Common myeloid progenitor, CD34-positive (primary cell): ENCODE measurements at places on chromosomes 5 and 9.
A peak's percentile ranks its signal among the peaks of the same experiment; 100 is the strongest.

DNA sequence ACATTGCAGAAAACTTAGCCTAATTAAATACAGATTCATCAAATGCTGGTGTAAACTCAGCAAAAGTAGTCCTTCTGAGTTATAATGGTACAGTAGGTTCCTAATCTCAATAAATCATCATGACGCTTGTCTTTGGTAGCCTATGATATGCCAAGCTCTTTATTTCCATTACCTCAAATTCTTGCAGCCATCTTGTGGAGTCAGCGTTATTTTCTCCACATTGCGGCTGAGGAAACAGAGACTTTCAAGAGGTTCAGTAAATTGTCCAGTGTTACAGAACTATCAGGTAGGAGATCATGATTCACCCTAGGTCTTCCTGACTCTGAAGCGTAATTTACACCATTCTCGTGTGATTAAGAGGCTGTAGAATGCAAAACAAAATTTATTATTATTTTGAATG is 237.2 kb downstream of the PCSK5 start:
- no peaks in the 10 kb centered on the region for H3K4me1 ChIP-seq
- H3K27ac ChIP-seq: no peak overlapping the region
- no peaks in the 10 kb centered on the region for H3K27me3 ChIP-seq
- DNase-seq: no peak

DNA sequence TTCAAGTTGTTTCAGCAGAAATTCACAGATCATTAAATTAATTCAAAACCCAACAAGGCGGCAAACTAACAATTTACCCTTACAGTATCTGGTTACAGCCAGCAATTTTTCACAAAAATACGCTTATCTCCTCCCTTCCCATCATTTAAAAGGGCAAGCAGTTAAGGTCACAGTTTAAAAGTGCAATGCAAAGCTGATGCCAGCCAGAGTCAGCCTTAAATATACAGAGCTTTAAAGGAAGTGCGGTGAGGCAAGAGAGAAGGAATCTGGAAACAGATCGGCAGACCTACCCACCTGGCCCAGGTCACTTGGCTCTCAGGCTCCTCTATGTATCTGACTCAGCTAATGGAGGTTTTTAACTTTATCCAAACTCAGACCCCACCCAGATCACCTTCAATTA is 31.0 kb downstream of the EPB41L4A start:
- no peaks in the 10 kb centered on the region for H3K36me3 ChIP-seq
- H3K27ac ChIP-seq: no peak overlapping the region
- H3K4me1 ChIP-seq: no peaks in the 10 kb centered on the region
- no peak overlapping the region for H3K4me3 ChIP-seq
- DNase-seq: no peak
- H3K27me3 ChIP-seq: no peaks in the 10 kb centered on the region

- no peaks in the 10 kb centered on the region for H3K36me3 ChIP-seq
- H3K27ac ChIP-seq: no peak overlapping the region
- no peak for DNase-seq
Measured at GRCh38 chr5:89437450-89438435, 554.8 kb upstream of the MEF2C start.

DNA sequence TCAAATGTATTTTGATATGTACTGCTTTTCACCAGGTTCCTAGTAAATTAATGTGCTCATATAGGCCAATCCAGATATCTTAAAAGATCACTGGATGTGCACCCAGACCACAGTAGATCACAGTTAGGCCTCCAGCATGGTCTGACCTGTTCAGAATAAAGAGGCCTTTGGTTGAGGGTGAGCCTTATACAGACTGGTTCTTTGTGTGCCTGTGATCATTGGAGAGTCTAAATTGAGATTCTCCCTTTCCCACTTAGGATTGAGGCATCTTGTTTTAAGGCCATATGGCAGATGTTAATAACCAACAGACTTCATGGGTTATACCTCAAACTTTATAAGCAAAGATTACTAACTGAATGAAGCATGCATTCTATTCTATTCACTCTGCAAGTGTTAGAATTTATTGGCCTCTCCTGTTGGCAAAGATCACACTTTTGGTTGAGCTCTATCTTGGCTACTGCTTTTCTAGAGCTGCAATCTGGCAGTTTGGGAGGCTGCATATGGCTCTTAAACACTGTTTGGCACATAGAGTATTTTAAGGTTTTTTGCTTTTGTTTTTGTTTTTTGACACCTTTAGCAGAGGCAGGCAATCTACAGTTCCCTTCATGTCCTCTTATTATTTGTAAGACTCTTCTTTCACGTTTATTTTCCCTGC is 8.5 kb downstream of the CHSY3 start:
- H3K4me1 ChIP-seq: no peaks in the 10 kb centered on the region
- no peak for DNase-seq
- H3K4me3 ChIP-seq: no peak overlapping the region
- H3K36me3 ChIP-seq: no peaks in the 10 kb centered on the region
- H3K27ac ChIP-seq: no peak overlapping the region
- peaks cover 7% of the 10 kb centered on the region for H3K27me3 ChIP-seq

DNA sequence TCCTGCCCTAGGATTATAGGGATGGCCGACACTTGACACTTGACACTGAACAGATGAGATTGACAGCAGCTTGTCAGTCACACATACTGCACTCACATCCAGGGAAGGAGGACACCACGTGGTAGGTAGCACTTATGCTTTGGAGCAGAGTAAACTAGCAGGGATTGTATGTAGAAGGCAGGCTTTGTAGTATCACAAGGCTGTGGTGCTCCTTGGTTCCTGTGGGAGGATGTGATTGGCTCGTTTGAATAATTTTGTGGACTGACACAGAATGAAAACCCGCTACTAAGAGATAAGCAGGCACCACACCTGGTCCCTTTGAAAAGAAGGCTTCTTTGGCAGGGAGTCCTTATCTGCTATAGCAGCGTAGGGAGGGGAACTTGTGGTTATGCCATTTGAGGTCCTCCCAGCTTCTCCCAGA is 63.6 kb upstream of the IL12B start:
- H3K4me3 ChIP-seq: no peak overlapping the region
- H3K4me1 ChIP-seq: peaks cover 11% of the 10 kb centered on the region
- H3K27me3 ChIP-seq: no peaks in the 10 kb centered on the region
- no peak overlapping the region for H3K27ac ChIP-seq
- H3K36me3 ChIP-seq: no peaks in the 10 kb centered on the region
- DNase-seq: peak; percentile 93

DNA sequence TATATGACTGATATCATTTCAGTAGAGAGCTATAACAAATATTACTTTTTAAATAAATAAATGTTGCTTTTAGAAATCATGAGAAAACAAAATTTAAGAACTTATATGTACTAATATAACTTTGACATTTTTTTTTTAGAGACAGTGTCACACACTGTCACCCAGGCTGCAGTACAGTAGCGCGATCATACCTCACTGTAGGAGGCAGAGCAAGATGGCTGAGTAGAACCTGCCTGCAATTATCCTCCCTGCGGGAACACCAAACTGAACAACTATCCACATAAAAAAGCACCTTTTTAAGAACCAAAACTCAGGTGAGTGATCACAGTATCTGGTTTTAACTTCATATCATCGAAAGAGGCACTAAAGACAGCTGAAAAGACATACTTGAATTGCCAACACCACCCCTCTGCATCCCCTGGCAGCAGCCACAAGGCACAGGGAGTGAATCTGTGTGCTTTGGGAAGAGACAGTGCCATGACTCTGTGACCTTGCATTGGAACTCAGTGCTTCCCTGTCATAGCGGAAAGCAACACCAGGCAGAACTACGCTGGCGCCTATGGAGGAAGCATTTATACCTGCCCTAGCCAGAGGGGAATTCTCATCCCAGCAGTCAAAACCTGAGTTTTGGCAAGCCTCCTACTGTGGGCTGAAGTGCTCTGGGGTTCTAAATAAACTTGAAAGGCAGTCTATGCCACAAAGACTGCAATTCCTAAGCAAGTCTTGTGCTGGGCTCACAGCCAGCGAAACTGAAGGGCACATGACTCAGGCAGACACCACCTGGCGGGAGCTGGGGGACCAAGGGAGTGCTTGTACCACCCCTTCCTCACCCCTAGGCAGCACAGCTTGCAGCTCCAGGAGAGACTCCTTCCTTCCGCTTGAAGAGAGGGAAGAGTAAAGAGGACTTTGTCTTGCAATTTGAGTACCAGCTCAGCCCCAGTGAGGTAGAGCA is 142.7 kb downstream of the FBXL17 start:
- DNase-seq: no peak
- no peak overlapping the region for H3K27ac ChIP-seq
- H3K36me3 ChIP-seq: no peaks in the 10 kb centered on the region
- no peaks in the 10 kb centered on the region for H3K4me1 ChIP-seq
- no peaks in the 10 kb centered on the region for H3K27me3 ChIP-seq

- H3K27ac ChIP-seq: no peak overlapping the region
- peaks cover 2% of the 10 kb centered on the region for H3K36me3 ChIP-seq
- H3K4me1 ChIP-seq: peaks cover 6% of the 10 kb centered on the region
- no peak overlapping the region for H3K4me3 ChIP-seq
- H3K27me3 ChIP-seq: no peaks in the 10 kb centered on the region
Measured at GRCh38 chr9:8489835-8490234, 690.3 kb upstream of the DMAC1 start.

DNA sequence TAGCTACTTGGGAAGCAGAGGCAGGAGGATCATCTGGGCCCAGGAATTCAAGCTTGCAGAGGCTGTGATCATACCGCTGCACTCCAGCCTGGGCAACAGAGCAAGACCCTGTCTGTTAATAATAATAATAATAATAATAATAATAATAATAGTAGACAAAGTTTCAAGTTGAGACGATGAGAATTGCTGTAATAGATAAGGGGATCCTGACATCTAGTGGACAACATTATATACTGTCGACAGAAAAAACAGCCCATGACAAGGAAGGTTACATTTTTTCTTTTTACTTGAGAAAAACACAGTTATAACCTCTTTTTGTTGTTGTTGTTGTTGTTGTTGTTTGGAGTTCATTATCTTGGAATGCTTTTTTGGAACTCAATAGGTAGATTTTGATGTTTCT is 35.3 kb downstream of the NDFIP1 start:
- no peaks in the 10 kb centered on the region for H3K4me1 ChIP-seq
- peaks cover 32% of the 10 kb centered on the region for H3K36me3 ChIP-seq
- no peak overlapping the region for H3K27ac ChIP-seq
- H3K27me3 ChIP-seq: no peaks in the 10 kb centered on the region
- peak; percentile 53 for DNase-seq
- no peak overlapping the region for H3K4me3 ChIP-seq

- no peak overlapping the region for H3K4me3 ChIP-seq
- H3K27me3 ChIP-seq: no peaks in the 10 kb centered on the region
- H3K36me3 ChIP-seq: no peaks in the 10 kb centered on the region
- peaks cover 6% of the 10 kb centered on the region for H3K4me1 ChIP-seq
Measured at GRCh38 chr9:99680191-99680590, 141.5 kb upstream of the NR4A3 start.

GRCh38 chr9:80077059-80077458 is 505.3 kb downstream of the TLE4 start:
- H3K4me3 ChIP-seq: no peak overlapping the region
- no peaks in the 10 kb centered on the region for H3K27me3 ChIP-seq
- no peak for DNase-seq
- H3K27ac ChIP-seq: no peak overlapping the region

DNA sequence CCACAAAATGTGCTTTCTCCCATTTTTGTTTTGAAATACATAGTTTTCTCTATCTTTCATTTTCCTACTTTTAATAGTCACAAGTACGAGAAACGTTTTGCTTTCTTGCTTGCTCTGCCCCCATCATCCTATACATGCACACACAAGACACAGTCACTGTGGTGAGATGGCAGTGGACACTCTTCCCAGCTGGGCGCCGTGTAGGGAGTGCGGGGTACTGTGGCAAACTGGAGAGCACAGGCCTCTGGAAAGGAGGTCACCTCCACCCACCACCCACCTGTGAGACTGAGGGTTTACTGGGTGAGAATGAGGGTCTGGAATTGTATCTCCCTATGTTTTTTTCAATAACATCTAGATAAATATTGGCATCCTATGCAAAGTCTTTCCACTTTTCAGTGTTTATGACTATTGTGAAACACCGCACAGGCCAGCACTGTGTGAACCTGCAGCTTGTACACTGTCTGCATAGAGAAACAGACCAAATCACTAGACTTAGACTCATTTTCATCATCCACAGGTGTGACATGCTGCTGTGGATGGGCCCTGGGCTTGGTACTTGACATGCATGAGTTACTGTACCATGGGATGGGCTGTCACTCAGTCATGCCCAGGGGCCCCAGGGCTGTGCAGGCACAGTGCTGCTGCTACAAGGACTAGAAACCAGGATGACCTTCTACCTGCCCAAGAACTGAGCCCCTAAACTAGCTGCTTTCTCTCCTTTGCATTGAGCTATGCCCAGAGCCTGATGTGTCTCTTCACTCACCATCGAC is 118.1 kb upstream of the LMX1B start:
- peaks cover 6% of the 10 kb centered on the region for H3K4me1 ChIP-seq
- no peak overlapping the region for H3K4me3 ChIP-seq
- H3K36me3 ChIP-seq: no peaks in the 10 kb centered on the region
- no peak for DNase-seq
- no peaks in the 10 kb centered on the region for H3K27me3 ChIP-seq
- H3K27ac ChIP-seq: no peak overlapping the region

- no peak overlapping the region for H3K27ac ChIP-seq
- no peaks in the 10 kb centered on the region for H3K27me3 ChIP-seq
- H3K36me3 ChIP-seq: no peaks in the 10 kb centered on the region
- peak; percentile 23 for DNase-seq
- no peaks in the 10 kb centered on the region for H3K4me1 ChIP-seq
Measured at GRCh38 chr5:158898185-158899177, 201.2 kb downstream of the EBF1 start.

DNA sequence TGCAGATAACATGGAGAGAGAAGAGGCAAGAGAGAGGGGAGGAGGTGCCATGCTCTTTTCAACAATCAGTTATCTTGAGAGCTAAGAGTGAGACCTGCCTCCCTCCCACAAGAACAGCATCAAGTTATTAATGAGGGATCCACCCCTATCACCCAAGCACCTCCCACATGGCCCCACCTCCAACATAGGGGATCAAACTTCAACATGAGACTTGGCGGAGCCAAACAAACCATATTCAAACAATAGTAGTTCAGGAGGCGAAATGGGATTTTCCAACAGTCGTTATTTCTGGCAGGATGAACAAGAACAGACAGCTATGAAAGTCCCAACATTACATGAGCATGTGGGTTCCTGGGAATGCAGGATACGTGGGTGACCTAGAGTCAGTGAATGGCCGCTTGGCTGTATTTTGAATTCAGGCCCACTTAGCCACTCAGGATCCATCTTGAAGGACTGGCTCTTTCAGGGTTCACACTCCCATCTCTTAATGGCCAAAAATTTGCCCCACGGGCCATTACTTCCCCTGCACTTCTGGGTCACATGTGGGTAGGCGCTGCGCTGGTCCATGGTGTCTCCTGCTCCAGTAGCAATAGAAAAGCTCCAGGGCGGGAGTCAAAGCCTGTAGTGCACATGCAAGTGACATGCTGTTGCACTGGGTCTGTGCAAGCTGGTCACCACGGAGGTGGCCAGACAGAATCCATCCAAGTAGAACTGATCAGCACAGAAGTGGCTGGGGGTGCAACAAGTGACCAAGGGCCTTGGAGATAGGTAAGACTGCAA is 7.1 kb upstream of the FAF2 start:
- H3K4me1 ChIP-seq: peaks cover 10% of the 10 kb centered on the region
- DNase-seq: no peak
- H3K4me3 ChIP-seq: no peak overlapping the region
